ENCODE measurements at places on chromosomes 5 and 9. TPM values are rescaled to one million over a fixed set of nuclear protein-coding genes. Genes with fewer than 3 reads are reported as not detected.

DNA sequence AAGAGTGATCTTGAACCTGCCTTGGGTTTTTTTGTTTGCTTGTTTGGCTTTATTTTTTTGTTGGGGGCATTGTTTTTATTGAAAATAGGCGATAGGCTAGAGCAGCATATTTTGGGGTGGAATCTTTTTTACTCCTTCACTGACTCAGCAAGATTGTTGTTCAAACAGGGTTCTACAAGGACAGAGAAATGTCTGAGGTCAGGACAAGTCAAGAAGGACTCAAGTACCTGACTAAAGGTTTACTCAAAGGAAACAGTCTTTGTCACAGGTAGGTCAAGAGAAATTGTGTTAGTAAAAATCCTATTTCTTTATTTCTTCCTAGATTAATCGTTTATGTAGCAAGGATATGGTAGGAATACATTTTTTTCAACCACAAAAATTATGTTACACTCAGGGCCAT is 1564.0 kb upstream of the CDH9 start:
- DNase-seq = no peak

- no peak for DNase-seq
Observed at GRCh38 chr5:116730706-116731105, 156.1 kb upstream of the SEMA6A start.

DNA sequence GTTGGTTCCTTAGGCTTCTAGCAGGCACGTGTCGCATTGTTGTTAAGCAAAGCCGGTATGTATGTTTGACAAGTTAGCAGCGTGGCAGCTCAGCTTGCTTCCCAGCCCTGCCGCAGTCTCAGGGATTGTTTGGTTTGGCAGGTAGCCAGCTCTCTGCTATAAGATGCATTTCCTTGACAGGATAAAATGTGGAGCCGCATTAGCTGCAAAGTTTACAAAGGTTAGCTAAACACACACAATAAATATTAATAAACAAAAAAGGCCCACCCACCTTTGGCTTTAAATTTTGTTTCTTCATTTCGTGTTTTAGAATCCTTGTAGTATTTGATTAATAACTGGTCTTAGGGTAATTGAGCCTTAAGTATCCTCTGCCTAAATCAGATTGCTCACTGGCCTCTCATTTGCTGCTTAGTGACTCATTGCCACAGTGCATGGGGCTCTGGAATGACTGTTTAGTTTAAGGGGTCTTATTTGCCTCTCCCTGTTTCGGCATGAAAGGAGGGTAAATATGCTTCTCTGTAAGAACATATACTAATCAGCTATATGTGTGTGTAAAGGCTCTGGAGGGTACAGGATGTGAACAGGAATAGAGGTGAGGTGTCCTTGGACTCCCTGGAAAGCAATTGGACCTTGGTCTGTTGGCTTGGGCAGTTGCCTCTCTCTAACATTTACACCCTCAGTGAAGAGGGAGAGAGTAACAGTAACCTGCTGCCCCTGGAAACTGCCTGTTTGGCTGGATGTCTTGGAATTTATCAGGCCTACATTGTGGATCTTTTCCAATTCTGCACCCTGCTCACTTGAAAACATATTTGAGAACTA is 122.0 kb downstream of the GDNF start:
- DNase-seq = peak; percentile 92

SLC36A2 gene
- not detected for total RNA-seq

DNA sequence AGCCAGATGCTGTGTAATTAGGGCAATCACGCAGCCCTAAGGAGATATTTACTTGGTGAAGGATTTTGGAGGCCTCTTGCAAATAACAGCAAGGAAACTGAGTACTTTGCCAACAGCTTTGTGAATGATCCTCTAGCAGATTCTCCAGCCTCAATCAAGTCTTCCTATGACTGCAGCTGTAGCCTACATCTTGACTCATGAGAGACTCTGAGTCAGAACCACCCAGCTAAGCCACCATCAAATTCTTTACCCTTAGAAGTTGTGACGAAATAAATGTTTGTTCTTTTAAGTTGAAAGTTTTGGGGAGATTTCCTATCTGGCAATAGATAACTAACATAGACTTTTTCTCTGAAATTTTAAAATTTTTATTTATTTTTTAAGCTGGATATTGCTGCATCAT is 237.6 kb upstream of the CCNH start:
- DNase-seq = no peak

EQTN gene
- not detected for total RNA-seq

DNA sequence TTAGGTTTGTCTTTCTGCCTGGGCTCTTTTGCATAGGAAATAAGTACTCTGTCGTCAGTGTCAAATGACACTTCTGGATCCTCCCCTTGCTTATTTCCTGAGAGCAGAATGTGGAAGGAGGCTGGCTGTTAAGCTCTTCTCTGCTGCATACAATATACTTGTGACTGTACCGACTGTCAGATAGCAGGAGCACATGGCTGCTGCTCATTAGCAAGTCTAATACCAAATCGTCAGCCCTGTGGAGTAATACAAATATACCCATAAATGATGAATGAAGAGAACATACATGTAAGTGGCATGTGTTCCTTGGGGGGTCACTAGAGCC is at the start of gene GPR151:
Gene GPR151, minus strand, starts transcription at position 40 of the 325 bp plus-strand sequence. CDS start 77 bp downstream, outside the sequence.
- DNase-seq = no peak

RNF208 gene
- total RNA-seq = not detected

GRCh38 chr9:87682085-87682484 is 43.8 kb upstream of the CTSL start:
- DNase-seq = no peak

- DNase-seq = no peak
Observed at GRCh38 chr5:168169791-168170190, 121.7 kb upstream of the WWC1 start.

DNA sequence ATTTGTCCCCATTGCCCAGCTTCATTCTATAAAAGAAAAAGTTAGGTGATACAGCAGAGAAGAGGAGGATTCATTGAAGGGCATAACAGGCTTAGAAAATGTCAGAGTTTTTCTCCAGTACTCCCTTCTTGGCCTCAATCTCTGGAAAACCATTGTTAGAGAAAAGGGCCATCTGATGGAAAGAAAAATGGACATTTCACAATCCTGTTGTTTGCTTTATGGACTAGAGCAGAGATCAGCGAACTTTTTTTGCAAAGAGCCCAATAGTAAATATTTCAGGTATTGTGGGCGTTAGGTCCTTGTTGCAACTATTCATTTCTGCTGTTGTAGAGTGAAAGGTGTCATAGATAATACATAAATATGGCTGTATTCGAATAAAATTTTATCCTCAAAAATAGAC is 208.8 kb downstream of the TLE4 start:
- DNase-seq = no peak

- no peak for DNase-seq
Observed at GRCh38 chr9:74001382-74001781, 495.8 kb upstream of the RORB start.

GRCh38 chr5:156153602-156154001 is 173.4 kb upstream of the SGCD start:
- no peak for DNase-seq

- DNase-seq = no peak
Observed at GRCh38 chr5:67205981-67206380, 9.4 kb upstream of the CD180 start.

GRCh38 chr5:159362220-159362619 is 31.9 kb upstream of the IL12B start:
- DNase-seq = no peak

GRCh38 chr9:96071076-96071814 is 195.8 kb downstream of the ERCC6L2 start:
- no peak for DNase-seq

SPATA31E1 gene
- total RNA-seq = 0.26 TPM

- DNase-seq = no peak
Observed at GRCh38 chr5:138339091-138339456, 1.0 kb downstream of the FAM53C start.

DNA sequence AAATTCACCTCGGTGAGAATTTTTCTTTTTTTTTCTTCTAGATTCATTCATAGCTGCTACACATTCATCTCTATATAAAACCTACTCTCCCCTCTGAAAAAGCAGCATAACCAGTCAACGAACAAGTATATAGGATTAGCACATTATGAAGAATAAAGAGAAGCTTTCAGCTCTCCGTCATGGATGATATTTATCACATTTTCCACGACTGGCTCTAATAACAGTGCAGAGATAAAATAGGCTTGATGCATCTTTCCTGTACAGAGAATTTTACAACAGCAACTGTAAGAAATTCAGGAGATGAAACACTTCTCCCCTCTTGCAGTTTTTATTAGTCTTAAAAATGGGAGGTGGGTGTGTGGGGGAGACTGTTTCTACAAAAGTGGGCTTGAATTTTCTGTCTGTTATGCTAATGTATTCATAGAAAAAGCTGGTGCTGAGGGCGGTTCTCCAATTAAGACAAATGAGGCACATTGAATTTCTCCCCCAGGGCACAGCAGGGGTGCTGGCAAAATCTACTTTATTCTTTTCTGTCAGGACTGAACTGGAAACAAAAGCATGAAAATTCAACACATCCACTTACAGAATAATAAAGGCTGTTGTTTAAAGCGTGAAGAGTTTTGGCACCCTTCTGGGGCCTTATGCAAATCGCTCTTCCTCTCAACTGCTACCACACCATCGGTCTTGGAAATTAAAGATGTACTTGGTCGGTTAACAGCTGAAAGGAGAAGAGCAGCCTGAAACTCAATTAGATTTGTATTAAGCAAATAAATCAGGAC is 233.9 kb upstream of the ZNF608 start:
- DNase-seq = no peak

DNA sequence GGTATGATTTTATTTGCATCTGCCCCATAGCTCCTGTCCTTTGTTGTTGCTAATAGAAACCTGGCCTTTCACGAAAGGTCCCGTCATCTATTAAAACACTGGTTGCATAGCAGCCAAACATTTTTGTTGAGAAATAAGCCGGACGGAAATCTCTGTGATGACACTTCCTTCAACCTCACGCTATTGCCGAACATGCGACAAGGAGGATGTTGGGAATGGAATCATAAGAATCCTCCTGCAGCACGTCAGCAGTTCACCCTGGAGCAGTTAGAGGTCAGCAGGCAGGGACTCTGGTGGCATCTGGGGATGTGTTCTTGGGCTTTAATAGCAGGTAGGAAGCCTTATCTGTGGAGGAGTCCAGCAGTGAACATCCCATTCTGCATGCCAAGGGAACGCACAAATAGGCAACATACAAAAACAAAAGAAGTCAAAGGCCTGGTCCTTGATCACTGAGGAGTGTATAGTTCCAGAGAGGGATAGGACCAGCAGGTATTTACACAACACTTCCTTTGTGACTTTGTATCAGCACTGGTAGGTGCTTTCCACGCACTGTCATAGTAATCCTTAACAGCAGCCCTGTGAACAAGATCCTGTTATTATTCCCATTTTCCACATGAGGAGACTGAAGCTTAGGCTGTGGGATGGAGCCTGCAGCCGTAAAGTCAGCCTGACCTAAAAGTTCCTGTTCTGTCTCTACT is 33.4 kb downstream of the ARHGAP26 start:
- DNase-seq = no peak

CDC25C gene
- total RNA-seq = 40.0 TPM

- no peak for DNase-seq
Observed at GRCh38 chr5:132927355-132928061, 35.9 kb downstream of the AFF4 start.

DNA sequence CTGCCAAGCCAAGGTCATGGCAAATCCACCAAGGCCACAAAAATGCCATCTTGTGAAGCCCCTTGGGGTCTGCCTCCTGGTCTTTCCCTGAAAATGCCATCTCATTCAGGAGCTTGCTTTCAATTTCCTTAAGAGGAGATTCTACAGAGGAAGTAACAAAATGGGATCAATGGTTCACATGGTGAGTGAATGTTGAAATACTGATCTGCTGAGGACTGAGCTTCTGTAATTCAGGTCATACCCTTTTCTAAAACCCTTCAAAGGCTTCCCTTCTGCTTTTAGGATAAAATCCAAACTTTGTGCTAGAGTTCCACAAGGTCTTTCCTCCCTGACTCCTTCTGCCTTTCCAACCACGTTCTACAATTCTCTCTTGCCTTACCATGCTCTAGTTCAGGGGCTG is 24.7 kb upstream of the NR3C1 start:
- DNase-seq = no peak

GRCh38 chr9:110207071-110207641 is 803 bp downstream of the C9orf152 start:
- no peak for DNase-seq

- no peak for DNase-seq
Observed at GRCh38 chr9:21764846-21765245, 37.6 kb upstream of the MTAP start.

HTR4 gene
- not detected for total RNA-seq

DNA sequence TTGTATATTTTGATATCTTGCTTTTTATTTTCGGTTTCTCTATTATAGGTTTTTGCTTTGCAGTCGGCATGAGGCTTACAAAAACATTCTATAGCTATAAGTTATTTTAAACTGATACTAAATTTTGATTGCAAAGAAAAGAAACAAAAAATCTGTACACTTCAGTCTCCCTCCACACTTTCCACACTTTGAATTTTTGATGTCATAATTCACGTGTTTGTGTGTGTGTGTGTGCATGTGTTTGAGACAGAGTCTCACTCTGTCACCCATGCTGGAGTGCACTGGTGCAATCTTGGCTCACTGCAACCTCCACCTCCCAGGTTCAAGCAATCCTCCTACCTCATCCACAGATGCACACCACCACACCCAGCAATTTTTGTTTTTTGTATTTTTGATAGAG is 124.9 kb downstream of the MRPS30 start:
- DNase-seq = no peak

SURF4 gene
- 393 TPM for total RNA-seq

DNA sequence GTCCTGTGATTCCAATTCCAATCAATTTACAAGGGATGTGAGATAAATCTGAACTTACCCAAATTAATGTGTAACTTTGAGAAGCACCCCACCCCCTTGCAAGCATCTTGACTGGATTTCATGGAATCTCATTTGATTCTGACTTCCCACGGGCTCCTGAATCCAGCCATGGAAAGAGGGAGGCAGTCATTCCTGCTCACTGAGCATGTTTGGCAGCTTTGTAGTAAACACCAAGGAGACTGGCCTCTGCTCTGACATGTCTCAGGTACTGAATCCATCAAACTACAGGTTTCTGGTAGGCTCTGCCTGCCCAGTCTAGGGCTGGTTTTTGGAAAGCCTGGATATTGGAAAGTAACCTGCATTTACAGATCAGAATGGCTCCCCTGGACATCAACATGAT is 357.6 kb downstream of the ARHGEF28 start:
- DNase-seq = no peak

GRCh38 chr9:129177443-129177790 is 644 bp downstream of the IER5L start:
- DNase-seq = no peak

DNA sequence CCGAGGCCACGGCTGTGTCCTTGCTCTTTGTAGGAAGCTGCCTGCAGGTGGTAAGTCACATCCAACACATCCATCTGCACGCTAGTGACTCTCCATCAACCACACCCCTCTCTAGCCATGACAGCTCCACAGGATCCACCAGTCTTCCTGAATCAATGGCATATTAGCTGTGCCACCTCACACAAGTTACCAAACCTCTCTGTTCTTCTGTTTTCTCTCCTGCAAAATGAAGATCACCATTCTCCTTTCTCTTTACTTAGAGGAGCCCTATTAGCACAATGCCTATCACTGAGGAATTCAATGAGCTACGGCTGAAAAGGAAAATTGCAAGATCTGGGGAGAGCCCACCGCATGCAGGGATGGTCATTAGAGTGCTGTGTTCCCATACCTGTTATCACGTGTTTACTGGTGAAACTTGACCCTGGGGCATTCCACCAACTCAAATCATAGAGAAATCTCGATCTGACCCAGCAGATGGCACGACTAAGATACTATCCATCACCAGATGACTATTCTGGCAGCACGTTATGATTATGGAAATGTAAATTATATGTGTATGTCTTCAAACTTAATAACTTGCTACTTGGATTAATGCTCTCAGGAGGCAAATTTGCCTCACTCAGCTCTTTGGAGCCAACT is 20.9 kb downstream of the WHRN start:
- no peak for DNase-seq

All from SJSA1 (cell line).